ENCODE measurements at places on chromosomes 1 and 21. TPM values are rescaled to one million over a fixed set of nuclear protein-coding genes. Genes with fewer than 3 reads are reported as not detected.

DNA sequence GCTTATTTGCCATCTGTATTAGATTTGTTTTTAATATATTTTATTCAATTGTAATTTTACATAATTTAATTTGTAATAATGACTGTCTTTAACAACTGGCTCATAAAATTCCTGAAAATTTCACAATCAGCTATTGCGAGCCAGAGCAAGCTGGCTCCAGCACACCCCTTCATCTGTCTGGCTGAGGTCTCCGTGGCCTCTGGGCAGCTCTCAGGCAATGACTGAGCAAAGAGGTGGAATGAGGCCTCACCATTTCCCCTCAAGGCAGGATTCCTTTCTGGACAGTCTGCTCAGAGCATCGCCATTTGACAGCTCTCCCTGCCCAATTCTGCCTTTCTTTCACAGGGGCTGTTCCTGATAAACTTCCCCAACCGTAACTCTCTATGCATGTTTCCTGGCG is 5.8 kb upstream of the KANK4 start:
- H3K27me3 ChIP-seq = peaks cover 8% of the 10 kb centered on the region
- no peak overlapping the region for H3K4me3 ChIP-seq
- no peaks in the 10 kb centered on the region for H3K36me3 ChIP-seq
- no peak overlapping the region for H3K27ac ChIP-seq
- no peaks in the 10 kb centered on the region for H3K4me1 ChIP-seq

- DNase-seq = no peak
- no peaks in the 10 kb centered on the region for H3K4me1 ChIP-seq
- H3K27me3 ChIP-seq = no peaks in the 10 kb centered on the region
- H3K36me3 ChIP-seq = no peaks in the 10 kb centered on the region
Measured at GRCh38 chr1:198352975-198353695, 187.3 kb downstream of the ATP6V1G3 start.

DNA sequence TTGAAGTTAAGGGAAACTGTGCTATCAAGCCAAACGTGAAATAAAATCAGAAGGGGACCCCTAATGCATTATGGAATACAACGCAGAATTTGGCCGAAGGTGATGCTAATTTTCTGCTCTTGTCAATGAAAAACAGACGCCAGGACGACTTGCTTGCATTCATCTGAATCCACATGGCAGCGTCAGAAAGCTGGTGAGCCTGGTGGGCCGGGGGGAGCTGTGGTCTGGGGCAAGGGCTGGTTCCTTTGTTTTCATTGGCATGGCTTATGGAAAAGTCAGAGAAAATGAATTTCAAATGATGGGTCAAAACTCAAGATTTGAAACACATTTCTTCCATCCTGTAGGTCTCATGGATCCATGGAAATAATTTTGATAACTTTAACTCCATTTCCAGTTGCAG is 86.4 kb upstream of the RUNX1 start:
- H3K27ac ChIP-seq = no peak overlapping the region
- H3K4me1 ChIP-seq = peaks cover 14% of the 10 kb centered on the region
- no peak overlapping the region for H3K4me3 ChIP-seq
- no peaks in the 10 kb centered on the region for H3K27me3 ChIP-seq

DNA sequence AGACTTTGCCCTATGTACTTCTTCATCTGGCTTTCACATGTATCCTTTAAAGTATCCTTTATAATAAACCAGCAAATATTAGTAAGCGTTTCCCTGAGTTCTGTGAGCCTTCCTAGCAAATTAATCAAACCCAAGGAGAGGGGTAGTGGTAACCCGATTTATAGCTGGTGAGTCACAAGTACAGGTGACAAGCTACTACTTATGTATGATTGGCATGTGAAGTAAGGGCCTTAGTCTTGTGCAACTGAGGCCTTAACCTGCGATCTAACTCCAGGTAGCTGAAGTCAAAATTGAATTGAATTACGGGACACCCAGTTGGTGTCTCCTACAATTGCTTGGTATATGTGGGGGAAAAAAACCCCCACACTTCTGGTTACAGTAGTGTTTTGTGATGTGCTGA is 26.0 kb downstream of the SLC16A1 start:
- H3K27ac ChIP-seq = no peak overlapping the region
- H3K36me3 ChIP-seq = no peaks in the 10 kb centered on the region
- H3K4me3 ChIP-seq = no peak overlapping the region
- no peak for DNase-seq
- no peaks in the 10 kb centered on the region for H3K27me3 ChIP-seq

DNA sequence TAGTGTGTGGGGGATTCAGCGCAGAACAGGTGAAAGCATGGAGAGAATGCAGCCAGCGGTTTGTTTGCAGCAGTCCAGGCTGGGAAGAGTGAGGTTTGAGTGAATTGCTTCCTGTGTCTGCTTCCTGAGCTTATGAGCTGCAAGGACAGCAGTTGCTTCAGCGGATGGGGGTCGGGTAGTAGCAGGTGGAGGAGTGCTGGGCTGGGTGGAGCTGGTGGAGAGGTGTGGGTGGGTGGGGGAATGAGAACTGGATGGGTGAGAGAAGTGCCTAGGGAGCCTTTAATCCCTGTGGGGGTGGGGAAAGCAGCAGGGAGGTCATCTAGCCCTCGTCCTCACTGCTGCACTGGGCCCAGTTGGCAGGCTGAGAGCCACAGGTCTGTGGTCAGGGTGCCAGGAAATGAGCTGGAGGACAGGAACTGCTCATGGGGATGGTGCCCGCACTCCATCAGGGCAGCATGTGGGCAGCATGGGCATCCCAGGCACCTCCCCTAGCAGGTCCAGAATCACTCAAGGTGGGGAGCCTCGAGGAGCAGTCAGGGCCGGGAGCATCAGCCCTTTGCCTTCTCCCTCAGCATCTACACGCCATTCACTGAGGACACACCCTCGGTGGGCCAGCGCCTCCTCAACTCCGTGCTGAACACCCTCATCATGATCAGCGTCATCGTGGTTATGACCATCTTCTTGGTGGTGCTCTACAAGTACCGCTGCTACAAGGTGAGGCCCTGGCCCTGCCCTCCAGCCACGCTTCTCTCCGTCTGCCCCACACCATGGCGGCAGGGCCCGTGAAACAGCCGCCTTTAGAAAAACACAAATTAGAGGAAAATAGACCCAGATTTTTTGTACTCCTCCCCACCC is 14.8 kb downstream of the PSEN2 start:
- peak overlapping the region; percentile 28 for H3K27ac ChIP-seq
- H3K36me3 ChIP-seq = peaks cover 3% of the 10 kb centered on the region
- no peaks in the 10 kb centered on the region for H3K27me3 ChIP-seq
- peaks cover 55% of the 10 kb centered on the region for H3K4me1 ChIP-seq
- DNase-seq = no peak

Gene TRABD2B
- polyA plus RNA-seq = not detected

Gene S100A7
- polyA plus RNA-seq = not detected

- H3K4me3 ChIP-seq = no peak overlapping the region
- no peaks in the 10 kb centered on the region for H3K4me1 ChIP-seq
- no peak overlapping the region for H3K27ac ChIP-seq
- no peaks in the 10 kb centered on the region for H3K27me3 ChIP-seq
- DNase-seq = no peak
- H3K36me3 ChIP-seq = peaks cover 43% of the 10 kb centered on the region
Measured at GRCh38 chr1:51276286-51276685, 40.2 kb downstream of the RNF11 start.

DNA sequence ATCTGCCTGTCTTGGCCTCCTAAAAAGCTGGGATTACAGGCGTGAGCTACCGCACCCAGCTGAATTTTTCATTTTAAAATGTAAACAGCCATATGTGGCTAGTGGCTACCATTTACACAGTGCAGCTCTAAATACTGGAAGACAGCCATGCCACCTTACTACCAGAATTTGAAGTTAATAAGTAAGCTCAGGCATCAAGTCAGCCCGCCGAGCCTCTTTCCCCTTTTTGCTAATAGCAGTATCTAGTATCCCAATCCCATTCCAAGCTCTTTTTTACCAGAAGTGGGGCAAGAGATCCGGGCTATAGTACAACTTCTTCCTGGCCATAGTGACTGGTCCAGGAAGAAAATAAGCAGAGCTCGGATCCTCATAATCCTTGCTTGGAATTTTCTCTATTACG is 15.1 kb downstream of the TAF13 start:
- H3K36me3 ChIP-seq = no peaks in the 10 kb centered on the region
- no peak overlapping the region for H3K4me3 ChIP-seq
- no peak overlapping the region for H3K27ac ChIP-seq
- no peak for DNase-seq
- H3K27me3 ChIP-seq = no peaks in the 10 kb centered on the region

- peak overlapping the region; percentile 76 for H3K4me3 ChIP-seq
- no peaks in the 10 kb centered on the region for H3K36me3 ChIP-seq
- no peaks in the 10 kb centered on the region for H3K27me3 ChIP-seq
- no peak for DNase-seq
- peak overlapping the region; percentile 72 for H3K27ac ChIP-seq
- H3K4me1 ChIP-seq = peaks cover 11% of the 10 kb centered on the region
Measured at GRCh38 chr1:92583821-92584760, 97.4 kb upstream of the GFI1 start.
